ENCODE measurements at places on chromosomes 2 and 18.

DNA sequence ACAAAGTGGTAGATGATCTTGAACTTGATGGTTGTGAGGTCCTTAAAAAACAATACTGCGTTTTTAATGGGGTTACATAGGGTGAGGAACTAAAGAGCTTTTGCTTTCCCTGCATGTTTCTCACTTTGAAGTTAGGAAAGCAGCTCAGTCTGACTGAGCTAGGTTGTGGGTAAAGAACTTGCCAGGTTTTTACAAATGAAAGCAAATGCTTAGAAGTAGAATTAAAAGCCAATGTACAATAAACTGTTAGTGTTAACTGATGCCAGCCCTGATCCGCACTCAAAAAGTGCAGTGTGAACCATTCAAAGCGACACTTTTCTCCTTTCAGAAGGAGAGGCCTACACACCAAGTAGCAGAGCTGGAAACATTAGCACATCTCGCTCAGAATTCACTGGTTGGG is 270.3 kb downstream of the AGPS start:
- no peak for DNase-seq

DNA sequence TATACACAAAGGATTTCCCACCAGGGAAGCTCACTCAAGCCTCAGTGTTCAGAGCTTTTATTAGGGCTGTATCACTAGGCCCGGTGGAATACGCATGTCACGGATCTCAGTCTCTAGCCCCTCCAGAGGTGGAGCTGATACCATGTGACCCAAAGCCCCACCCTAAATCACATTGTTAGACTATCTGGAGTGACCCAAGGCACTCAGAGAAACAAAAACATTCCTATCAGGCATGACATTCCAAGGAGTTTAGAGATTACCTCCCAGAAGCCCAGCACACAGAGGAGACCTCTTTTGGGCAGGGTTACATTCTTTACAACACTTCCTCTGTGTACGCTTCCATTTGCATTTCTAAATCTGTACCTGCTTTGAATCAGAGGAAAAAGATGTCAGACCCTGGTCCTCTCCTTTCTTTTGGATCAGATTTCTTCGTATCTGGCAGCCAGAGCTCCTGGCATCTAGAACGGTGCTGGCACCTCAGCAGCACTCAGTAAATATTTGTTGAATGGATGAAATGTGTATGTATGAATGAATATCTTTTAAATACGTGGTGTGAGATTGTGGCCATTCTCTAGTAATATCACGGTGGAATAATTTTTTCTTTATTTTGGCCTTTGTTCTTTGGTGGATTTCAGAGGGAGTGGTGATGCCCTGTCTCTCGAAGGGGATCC is 37.7 kb upstream of the SMAD2 start:
- DNase-seq, result no peak

- DNase-seq, result no peak
Observed at GRCh38 chr2:203687165-203687564, 19.3 kb upstream of the CD28 start.

DNA sequence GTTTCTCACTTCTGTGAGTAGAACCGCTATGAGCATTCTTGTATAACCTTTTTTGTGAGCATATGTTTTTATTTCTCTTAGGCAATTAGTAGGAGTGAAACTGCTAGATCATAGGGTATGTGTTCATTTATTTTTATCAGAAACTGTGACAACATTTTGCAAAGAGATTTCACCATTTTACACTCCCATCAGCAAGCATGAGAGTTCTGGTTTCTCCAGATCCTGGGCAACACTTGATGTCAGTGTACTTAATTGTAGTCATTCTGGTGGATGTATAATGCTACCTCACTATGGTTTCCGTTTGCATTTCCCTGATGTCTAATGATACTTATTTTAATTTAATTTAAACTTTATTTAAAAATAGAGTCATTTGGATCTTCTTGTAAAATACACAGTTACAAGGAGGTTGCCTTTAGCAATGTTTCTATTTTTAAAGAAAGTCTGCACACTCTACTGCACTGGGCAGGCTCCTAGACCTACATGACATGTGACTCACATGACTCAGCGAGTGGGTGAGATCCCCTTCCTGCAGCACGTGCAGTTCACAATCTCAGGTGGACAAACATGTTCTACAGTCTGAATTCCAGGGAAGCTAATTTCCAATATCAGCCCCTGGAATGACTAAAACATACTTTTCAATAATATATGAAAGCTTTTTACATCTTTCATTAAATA is 127.0 kb upstream of the BCL2L11 start:
- DNase-seq, result no peak

DNA sequence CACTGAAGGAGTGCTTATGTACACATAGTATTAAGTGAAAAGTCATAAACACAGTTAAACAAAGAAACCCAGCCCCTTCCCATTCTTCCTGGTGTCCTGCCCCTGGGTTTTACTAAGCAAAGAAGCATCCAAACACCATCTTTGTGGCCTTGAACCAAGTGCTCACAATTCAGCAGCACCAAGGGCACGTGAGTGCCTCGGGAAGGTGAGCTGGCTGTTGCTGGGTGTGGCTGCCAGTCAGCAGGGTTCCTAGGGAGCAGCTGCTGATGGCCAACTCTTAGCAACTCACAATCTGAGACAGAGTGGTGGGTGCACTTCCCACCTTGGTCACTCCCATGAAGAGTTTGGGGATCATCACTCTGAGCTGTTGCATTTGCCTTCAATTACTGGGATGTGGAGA is 97.7 kb upstream of the PGAP1 start:
- DNase-seq, result no peak

DNA sequence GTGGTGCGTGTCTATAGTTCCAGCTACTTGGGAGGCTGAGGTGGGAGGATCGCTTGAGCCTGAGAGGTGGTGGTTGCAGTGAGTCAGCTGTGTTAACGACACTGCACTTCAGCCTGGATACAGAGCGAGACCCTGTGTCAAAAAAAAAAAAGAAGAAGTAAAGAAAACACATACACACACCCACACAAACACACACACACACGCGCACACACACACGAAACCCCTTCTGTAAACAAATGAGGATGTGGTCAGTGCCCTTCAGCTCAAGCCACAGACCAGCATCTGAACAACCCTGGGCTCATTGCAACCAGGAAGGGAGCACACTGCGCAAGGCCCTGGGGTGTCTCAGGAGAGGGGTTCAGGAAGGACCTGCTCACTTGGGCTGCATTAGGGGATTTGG is 47.9 kb upstream of the KCNF1 start:
- DNase-seq, result no peak

Measured in effector CD4-positive, alpha-beta T cell (primary cell).